WERI-Rb-1 (cell line): ENCODE measurements at places on chromosomes 3 and 15.
A peak's percentile ranks its signal among the peaks of the same experiment; 100 is the strongest.

DNA sequence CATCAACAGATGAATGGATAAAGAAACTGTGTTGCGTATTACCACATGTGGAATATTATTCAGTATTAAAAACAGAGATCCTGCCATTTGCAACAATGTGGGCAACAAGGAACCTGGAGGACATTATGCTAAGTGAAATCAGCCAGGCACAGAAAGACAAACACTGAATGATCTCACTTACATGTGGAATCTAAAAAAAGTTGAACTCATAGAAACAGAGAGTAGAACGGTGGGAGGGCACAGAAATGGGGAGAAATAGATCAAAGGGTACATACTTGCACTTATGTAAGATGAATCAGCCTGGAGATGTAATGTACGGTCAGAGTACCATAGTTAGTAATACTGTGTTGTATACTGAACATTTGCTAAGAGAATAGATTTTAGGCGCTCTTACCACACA, 29.8 kb upstream of the MUC13 start:
- DNase-seq, result no peak

DNA sequence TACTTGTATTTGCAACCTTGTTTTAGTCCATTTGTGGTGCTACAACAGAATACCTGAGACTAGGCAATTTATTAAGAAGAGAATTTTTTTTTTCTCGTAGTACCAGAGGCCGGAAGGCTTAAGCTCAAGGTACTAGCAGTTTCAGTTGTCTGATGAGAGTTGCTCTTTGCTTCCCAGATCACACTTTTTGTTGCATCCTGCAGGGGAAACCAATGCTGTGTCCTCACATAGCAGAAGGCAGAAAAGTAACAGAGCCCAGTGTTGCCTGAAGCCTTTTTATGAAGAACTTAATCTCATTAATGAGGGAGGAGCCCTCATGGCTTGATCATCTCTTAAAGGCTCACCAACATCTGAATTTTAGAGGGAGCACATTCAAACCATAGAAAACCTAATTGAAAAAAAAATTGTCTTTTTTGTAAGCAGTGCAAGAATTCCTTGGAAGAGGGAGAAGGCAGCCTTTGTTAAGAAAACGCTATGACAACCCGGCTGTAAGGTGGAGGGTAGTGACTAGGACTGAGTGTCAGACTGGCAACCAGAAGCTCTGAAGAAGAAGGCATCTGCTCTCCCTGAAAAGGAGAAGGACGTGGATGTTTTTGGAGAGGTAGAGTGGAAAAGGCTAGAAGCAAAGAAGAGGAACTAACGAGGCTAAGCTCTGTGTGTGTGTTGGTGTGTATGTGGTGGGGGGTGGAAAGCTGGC, 1245.3 kb downstream of the ROBO2 start:
- DNase-seq, result no peak

DNA sequence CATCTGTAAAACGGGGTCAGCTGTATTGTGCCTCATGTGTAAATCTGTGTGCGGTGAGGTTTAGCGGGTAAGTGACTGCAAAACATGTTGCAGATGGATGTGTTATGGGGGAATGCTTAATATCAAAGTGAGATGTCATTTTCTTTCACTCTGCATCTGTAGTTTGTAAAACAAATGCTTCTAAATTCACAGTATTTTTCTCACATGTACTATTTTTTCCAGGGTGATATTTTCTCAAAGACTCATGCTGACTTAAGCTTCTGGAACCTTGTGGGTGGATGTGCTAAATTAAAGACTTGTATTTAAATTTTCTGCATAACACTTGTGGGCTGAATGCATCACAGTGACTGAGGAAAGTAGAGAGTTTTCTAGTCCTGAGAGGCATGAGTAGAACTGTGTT, 115.2 kb upstream of the TP63 start:
- DNase-seq, result no peak

- DNase-seq, result peak; percentile 54
Observed at GRCh38 chr3:46447228-46447985, 17.3 kb downstream of the LTF start.

DNA sequence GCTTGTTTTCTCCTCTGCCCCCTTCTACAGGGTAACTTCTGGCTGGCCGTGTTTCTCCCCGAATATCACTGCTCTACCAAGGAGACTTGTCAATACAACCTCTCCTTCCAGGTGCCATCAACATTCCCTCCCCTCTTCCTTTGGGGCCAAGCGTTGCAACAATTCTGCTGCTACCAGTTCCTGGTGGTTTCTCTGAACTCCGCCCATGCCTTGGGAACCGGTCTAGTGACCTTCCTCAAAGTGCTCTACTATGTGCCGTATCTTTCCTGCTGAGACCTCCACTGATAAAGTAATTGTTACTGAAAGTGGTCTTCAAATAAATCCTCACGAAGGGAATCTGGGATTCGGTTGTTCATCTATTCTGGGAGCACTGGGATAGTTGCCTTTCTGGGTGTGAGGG, 26.2 kb downstream of the PCSK6 start:
- no peak for DNase-seq

- peak; percentile 63 for DNase-seq
Observed at GRCh38 chr3:71582612-71583565, 639 bp downstream of the FOXP1 start.

GRCh38 chr3:124599779-124600693, 130.2 kb upstream of the UMPS start:
- DNase-seq, result no peak

DNA sequence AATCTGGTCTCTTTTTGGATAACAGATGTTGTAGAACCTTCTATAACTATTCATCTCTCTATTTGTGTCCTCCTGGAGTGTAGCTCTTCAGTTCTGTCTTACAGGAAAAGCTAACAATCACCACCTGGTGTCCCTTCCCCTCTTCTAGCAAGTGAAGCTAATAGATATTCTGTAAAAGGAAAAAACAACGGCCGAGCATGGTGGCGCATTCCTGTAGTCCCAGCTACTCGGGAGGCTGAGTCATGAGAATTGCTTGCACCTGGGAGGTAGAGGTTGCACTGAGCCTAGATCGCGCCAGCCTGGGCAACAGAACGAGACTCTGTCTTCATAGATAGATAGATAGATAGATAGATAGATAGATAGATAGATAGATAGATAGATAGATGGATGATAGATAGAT, 779.4 kb downstream of the TUSC7 start:
- no peak for DNase-seq

- DNase-seq, result no peak
Observed at GRCh38 chr3:186354100-186354499, 7.9 kb downstream of the DGKG start.

GRCh38 chr3:144109944-144110343, 138.3 kb downstream of the DIPK2A start:
- no peak for DNase-seq

GRCh38 chr3:114863848-114864247, 283.2 kb downstream of the ZBTB20 start:
- no peak for DNase-seq

GRCh38 chr15:31091481-31091880, 10.0 kb downstream of the TRPM1 start:
- DNase-seq, result no peak

GRCh38 chr3:131630097-131630496, 127.3 kb upstream of the MRPL3 start:
- no peak for DNase-seq

DNA sequence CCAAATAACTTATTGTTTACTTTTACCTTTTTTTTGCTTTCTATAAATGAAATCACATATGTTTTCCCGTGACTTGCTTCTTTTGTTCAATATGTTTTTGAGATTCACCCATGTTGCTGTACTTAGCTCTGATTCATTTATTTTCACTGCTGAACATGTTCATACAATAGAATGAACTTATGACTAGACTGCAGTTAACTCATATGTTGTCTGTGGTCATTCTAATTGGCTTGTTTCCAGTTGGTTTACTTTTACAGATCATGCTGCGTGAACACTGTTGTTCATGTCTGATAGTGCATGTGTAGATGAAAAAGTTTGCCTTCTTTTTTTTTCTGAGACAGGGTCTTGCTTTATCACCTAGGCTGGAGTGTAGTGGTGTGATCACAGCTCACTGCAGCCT, 31.6 kb upstream of the SV2B start:
- no peak for DNase-seq

DNA sequence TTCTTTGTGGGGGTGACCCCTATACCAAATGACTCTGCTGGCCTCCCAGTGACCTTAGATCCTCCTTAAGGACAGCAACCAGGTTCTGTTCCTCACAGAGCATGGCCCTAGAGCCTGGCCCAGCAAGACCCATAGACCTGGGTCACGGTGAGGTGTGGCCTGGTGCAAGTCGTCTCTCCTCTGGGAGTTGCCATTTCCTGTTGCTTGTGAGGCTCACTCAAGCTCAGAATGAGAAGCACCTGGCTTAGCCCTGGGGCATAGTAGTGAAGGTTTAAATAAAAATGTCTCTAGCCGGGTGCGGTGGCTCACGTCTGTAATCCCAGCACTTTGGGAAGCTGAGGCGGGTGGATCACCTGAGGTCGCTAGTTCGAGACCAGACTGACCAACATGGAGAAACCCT, 131.3 kb downstream of the SMAD6 start:
- DNase-seq, result no peak

GRCh38 chr15:85174521-85174920, 192.9 kb downstream of the PDE8A start:
- no peak for DNase-seq

- DNase-seq, result no peak
Observed at GRCh38 chr3:23650371-23651140, 155.2 kb upstream of the UBE2E1 start.

GRCh38 chr3:4036046-4036445, 236.8 kb downstream of the LRRN1 start:
- DNase-seq, result no peak

- no peak for DNase-seq
Observed at GRCh38 chr3:178140531-178141304, 395.5 kb upstream of the KCNMB2 start.

GRCh38 chr3:68148447-68148846, 494.0 kb upstream of the SUCLG2 start:
- no peak for DNase-seq

- DNase-seq, result peak; percentile 75
Observed at GRCh38 chr15:99181545-99181971, 67.8 kb downstream of the TTC23 start.
